ENCODE measurements at places on chromosomes 3 and 15.

- DNase-seq = no peak
These were observed 17.8 kb downstream of the TF start for GRCh38 chr3:133763797-133764683.

DNA sequence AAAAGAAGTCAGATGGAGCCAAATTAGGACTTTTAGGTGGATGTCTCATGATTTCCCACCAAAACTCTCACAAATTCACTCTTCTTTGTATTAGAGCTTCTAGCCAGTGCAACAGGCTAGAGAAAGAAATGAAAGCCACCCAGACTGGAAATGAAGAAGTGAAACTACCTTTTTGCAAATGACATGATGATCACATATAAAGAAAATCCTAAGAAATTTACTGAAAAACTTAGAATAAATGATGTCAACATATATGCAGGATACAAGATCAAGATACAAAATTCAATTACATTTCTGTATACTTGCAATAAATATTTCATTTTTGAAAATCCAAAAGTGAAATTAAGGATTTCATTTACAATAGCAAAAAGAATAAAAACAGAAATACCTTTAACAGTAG lies 110.8 kb downstream of the LRIG1 start:
- no peak for DNase-seq

- no peak for DNase-seq
These were observed 16.2 kb upstream of the ABI3BP start for GRCh38 chr3:101009386-101009785.

GRCh38 chr3:54251705-54252104 lies 129.4 kb downstream of the CACNA2D3 start:
- DNase-seq = no peak

DNA sequence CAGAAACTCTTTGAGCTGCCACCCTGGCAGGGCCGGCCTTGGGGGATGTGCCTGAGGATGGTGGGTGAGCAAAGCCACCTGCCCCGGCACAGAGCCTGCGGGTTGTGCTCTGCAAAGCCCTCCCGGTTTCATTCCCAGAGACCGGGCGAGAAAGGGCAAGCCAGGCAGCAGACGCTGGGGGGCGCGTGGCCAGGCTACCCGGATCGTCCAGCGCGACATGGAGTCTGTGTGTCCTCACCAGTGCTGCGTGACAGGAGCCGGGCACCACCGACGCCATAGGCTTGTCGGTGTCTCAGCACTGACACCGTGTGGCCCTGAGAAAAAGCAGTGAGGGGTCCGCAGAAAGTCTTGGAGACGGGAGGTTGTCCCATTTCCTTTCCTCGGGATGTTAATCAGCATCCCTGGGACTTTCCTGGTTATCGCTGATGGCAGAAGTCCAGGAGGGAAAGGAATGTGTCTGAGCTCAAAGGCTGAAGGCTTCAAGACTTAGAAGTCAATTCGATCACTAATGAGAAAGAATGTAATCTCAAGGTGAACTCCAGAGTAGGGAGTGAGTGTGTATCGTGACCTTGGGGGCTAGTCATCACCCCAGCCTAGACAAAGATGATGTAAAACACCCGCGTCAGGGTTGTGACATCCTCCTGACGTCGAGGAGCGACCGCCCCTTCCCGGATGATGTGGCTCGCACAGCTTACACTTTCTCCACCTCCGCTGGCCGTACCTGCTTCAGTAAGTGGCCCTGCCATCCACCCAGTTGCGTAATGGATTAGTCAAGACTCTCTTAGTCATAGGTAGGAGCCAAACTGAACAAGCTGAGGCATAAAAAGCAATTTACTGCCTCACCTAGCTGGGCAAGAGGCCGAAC lies 36.3 kb upstream of the PLA2G4E start:
- DNase-seq = peak; percentile 53

DNA sequence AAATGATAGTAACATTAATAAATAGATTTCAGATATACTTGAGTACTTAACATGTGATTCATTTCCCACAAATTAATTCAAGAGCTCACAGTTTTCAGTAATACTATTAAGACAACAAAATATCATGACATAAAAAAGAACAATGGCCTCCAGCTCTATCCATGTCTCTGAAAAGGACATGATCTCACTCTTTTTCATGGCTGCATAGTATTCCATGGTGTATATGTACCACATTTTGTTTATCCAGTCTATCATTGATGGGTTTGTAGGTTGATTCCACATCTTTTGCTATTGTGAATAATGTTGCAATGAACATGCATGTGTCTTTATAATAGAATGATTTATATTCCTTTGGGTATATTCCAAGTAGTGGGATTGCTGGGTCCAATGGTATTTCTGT lies 1012.8 kb upstream of the ALCAM start:
- DNase-seq = no peak

DNA sequence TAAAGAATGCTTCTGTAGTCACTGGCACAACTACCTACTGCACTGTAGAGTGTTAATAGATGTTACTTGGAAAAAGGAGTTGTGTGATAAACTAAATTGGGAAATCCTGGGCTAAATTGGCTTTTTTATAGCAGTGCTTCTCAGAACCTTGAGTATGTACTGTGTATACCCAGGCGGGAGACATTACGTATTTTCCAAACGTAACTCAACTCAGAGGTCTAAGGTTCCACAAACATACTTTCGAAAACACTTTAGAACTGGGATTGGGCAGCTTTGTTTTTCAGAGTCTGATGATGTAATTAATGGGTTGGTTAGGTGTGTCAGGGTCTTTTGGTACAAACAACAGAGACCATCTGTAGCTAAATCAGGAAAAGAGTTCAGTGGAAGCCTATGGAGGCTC lies 53.5 kb upstream of the CHST2 start:
- no peak for DNase-seq

GRCh38 chr3:171385086-171385485 lies 75.1 kb downstream of the TNIK start:
- DNase-seq = no peak

GRCh38 chr3:194871864-194872668 lies 186.4 kb downstream of the FAM43A start:
- no peak for DNase-seq

GRCh38 chr15:78033864-78034263 lies 43.6 kb downstream of the TBC1D2B start:
- DNase-seq = no peak

- DNase-seq = no peak
These were observed 49.2 kb downstream of the LSM3 start for GRCh38 chr3:14227856-14228255.
